Effector CD8-positive, alpha-beta T cell (primary cell): ENCODE measurements at places on chromosomes 16 and 17.

DNA sequence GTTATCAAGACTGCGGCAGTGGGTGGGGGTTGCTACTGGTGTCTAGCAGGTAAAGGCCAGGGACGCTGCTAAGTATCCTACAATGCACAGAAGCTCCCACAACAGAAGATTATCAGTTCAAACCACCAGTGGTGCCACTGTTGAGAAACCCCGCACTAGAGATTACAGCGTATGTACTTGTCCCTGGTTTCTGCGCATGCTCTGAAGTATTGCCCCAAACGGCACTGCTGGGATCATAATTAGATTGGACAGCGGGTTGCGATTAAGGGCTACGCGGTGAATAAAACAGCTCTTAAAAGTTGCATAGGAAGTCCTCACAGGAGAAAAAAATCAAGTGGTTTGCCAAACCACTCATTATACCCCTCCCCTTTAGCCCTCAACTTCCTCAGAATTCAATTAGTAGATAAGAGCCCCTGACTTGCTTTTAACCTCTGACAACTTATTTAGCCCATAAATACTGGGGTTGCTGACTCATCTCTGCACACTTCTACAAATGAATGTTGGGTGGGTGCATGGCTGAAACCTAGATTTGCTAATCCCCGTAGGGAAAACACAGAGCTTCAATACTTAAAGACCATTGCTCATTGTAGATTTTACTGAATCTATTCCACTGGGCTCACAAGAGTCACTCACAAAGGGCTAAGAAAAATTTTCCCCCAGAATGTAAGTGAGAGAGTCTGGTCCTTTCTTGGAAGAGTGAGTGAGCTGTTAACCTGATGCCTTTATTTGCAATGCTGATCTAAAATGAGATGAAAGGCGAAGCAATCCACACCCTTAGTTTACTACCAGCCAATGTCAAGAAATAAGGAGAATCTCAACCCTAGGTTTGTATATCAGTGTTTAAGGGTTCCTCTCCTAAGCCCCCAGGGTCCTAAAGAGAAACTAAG, 91.8 kb downstream of the RGS9 start:
- no peak for DNase-seq

DNA sequence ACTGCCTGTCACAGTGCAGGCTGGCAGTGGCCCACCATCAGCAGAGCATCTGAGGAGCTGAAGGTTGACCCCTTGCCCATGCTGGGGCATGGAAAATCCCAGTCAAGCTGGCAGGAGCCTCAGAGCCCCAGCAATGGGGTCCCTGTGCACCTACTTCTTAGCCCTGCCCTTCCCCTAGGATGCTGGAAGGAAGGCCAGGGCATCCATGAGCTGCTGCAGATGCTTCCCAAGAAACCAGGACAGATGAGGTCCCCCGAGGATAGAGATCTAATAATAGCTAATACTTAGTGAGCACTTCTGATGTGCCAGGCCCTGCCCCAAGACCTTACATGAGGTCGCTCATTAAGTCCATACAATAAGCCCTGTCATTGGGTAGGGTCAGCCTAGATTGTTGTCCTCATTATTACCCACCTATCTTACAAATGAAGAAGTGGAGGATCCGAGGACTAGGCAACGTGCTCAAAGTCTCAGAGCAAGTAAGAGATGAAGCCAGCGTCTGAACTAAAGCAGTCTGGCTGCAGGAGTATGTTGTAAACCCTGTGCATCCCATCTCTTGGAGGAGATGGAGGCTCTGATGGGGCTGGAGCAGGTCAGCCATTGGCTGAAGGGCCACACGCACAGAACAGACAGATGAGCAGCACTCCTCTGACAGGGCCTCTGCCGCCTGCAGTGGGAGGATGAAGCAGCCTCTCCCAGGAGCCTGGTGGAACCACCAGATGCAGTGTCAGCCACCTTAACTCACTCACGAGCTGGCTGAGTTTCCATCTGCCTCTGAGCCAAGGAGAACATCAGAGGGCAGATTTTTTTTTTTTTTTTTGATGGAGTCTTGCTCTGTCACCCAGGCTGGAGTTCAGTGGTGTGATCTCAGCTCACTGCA, 175.4 kb downstream of the WSCD1 start:
- no peak for DNase-seq

DNA sequence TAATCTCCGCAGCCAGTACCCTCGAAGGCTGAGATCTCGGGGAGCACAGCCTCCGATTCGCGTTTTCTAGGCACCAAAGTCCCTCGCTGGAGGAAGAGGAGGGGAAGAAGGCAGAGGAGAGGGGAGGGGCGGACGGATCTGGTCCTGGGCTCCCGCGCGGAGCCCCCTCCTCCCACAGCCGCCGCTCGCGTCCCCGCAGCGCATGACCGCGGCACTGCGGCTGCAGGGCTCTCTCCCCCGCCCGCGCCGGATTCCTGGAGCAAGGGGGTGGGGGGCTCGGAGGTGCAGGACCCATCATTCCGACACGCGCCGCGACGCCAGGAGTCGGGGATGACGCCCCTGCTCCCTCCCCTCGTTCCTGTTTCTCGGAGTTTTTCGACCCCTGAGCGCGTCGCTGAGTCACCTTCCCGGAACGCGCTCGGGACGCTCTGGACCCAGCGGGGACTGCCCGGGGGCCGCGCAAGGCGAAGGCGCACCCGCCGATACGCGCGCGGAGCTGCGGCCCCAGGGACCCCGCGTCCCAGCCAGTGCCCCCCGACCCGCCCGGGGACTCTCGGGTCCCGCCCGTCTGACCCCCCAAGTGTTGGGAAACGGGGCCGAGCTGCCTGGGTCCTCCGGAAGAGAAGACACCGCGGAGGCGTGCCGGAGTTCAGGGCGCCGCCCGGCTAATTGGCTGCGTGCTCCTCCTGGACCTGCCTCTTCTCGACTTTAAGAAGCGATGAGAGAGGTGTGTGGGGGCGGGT, 1.4 kb upstream of the SPHK1 start:
- no peak for DNase-seq

GRCh38 chr16:84115919-84116719, 623 bp downstream of the MBTPS1 start:
- DNase-seq, result peak; percentile 59

GRCh38 chr16:71771571-71771970, 37.1 kb downstream of the AP1G1 start:
- no peak for DNase-seq

GRCh38 chr17:4701116-4701515, 2.8 kb downstream of the PELP1 start:
- no peak for DNase-seq

GRCh38 chr16:2782583-2783351, 4.6 kb downstream of the PRSS33 start:
- DNase-seq, result no peak

GRCh38 chr16:13956635-13957196, 36.8 kb downstream of the ERCC4 start:
- no peak for DNase-seq

DNA sequence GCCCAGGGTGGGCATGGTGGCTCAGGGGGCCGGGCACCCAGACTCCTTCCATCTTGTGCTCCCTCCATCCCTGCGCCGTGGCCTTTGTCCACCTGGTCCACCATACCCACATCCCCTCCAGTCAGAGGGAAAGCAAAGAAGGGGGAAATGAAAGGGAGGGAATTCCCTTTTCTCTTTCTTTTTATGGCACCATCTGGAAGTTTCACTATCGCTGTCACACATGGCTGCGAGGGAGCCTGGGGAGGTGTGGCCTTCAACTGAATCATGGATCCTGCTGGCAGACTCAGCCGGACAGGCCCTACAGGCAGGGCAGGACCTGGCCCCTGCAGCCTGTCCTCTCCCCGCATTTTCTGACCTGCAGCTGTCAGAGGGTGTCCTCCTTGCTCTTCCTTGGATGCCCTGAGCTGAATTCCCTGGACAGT, 6.2 kb downstream of the SLC12A3 start:
- no peak for DNase-seq

GRCh38 chr17:17175917-17176316, 30.2 kb downstream of the PLD6 start:
- no peak for DNase-seq

DNA sequence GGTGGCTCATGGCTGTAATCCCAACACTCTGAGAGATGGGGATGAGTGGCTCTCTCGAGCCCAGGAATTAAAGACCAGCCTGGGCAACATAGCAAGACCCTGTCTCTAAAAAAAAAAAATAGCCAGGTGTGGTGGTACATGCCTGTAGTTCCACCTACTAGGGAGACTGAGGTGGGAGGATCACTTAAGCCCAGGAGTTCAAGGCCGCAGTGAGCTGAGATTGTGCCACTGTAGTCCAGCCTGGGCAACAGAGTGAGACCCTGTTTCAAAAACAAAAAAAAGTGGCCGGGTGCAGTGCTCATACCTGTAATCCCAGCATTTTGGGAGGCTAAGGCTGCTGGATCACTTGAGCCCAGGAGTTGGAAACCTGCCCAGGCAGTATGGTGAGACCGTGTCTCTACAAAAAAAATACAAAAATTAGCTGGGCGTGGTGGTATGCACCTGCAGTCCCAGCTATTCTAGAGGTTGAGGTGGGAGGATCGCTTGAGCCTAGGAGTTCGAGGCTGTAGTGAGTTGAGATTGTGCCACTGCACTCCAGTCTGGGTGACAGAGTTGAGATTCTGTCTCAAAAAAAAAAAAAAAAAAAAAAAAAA, 3.0 kb downstream of the C16orf54 start:
- no peak for DNase-seq

DNA sequence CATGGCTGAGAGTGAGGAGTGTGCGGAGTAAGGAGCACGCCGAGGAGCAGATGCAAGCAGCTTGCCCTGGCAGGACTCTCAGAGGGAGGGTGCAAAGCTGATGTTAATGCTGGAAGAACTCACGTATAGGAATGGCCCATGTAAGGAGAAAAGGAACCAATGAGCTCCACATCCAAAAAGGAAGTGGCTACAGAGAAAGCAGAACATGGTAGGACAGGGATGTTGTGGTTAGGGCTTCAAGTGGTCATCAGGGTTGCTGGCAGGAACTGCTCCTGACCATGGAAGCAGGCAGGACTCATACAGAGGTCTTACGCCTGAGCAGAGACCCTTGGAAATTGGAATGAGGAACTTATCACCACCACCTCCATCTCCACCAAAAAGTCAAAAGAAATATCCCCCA, 5.2 kb downstream of the MYO1D start:
- no peak for DNase-seq

- no peak for DNase-seq
Observed at GRCh38 chr17:7820231-7820630, 13.8 kb upstream of the KDM6B start.

- no peak for DNase-seq
Observed at GRCh38 chr16:48203974-48204824, 39.9 kb upstream of the LONP2 start.

DNA sequence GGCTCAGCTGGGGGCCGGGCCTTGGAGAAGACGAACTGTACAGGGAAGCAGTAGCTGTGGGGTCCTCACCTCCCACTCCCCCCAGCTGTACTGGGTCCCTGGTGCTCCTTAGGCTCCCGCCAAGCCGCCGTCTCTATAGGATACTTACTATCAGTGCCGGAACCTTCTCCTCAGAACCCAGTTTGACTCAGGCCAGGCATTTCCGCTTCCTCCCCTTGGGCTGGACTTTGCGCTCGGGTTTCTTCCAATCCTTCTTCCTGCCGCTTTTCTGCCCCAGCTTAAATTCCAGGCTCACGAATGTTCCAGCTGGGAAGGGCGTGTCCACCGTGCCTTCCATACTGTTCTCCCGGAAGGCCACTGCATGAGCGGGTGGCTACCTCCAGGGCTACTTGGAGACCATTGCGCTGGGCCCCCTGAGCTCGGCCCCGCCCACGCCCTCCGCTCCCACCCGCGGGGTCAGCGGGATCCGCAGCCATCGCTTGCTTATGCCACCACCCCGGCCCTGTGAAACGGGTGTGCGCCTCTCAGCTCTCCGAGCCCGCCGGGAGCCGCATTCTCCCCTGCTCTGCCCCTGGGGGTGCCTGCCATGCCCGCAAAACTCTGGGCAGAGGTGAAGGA, 1795.9 kb downstream of the TP53TG3F start:
- no peak for DNase-seq

DNA sequence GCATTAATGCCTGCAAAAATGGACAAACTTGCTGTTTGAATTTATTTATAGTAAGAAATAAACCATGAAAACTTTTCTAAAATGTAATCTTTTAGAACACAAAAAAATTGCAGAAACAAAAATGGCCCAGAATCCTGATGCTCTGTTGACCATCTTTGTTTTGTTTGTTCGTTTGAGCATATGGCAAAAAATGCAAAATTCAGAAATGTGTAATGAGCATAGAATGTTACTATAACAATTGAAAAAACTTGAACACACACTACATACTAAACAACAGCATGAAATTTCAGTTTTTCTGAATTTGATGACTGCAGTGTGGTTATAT, 1.1 kb upstream of the KPNA2 start:
- DNase-seq, result no peak
